ENCODE measurements at places on chromosomes 16 and 17.

DNA sequence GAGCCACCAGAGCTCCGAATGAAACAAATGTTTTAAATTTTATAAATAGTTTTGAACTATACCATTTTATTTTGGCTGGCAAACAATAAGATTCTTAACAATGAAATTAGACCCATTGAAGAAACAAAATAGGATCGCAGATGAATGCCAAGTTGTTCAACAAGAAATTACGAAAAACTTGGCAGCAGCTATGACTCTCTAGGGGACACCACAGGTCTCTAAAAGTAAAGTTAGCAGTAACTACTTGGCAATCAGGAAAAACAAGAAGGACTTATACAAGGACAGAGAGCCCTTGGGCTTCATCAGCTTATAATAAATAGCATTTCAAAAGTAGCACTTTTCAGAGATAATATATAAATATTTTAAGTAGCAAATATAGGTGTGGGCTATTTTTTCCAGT lies 603.8 kb upstream of the PSMD7 start:
- no peak for DNase-seq

- DNase-seq, result no peak
Measured at GRCh38 chr16:48491517-48491916, 106.3 kb upstream of the SIAH1 start.

- no peak for DNase-seq
Measured at GRCh38 chr16:16120044-16120381, 103.3 kb downstream of the ABCC6 start.

DNA sequence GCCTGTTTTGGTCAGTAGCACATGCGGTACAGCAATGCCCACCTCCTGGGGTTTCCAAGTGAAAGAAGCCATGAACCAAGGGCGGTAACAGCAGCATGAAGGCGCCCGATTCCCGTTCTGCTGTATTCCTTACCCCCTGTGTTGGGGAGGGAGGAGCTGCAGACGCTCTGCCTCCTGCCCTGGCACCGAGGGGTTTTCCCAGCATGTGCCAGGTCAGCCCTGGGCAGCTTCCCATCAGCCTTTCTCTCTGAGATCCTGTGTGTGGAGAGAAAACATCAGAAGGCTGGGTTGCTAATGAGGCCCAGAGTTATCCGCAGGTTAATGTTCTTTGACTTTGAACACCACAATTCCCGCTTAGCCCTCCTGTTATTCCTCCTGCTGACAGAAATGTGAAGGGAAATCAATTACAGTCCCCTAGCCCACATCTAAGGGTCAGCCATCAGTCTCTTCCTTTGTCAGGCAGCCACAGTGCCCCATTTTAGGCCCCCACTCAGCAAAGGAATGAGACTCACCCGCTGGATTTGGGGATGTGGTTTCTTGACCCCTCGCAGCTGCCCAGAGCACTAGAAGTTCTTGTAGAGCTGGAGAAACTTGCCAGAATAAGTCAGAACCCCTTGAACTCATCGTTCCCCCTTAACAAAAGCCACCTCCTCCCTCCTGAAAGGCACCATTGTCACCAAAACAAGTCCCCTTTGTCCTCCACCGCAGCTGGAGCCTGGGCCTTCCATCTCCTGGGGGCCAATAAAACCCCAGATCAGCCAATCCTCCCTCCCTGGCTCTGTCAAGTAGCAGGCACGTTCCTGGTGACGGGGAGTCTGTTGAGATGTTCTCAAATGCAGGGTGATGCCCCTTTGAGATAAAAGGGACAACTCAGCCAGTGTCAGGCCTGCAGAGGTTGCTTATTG lies 168.5 kb downstream of the KATNIP start:
- no peak for DNase-seq

- peak; percentile 52 for DNase-seq
Measured at GRCh38 chr17:6597727-6598126, 41.4 kb upstream of the PITPNM3 start.

GRCh38 chr17:71392715-71393567 lies 727.9 kb upstream of the SOX9 start:
- DNase-seq, result no peak

DNA sequence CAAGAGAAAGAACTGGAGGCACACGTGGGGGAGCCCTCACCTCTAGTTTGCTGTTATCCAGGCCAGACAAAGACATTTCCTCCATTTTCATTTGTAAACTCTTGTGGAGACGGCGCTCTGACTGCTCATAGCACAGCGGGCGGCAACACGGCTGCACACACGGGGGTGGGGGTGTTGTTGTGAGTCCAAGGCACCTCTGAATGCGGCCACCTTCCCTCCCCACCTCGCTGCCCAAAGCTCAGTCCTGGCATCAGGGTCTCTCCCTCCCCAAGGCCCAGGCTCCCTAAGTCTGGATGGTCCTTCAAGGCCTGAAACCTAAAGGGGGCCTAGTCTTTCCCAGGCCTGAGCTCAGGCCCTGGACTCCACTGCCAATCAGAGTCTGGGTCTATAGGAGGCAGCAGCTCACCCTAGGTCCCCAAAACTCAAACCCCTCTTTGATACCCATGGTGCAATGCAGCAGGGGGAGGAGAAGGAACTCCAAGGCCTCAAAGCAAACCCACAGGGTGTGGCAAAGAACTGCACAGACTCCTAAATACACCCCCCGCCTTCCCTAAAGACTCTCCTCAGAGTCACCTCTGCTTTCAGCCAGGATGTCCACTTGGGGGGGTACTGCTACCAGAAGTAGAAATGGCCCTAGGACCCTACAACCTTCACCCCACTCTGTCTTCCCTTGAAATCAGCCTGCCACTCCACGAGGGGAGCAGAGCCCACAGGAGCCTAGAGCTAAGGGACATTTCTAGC lies 1.5 kb downstream of the ATXN7L3 start:
- peak; percentile 51 for DNase-seq

GRCh38 chr16:85615852-85616606 lies 2.9 kb downstream of the GSE1 start:
- peak; percentile 40 for DNase-seq

DNA sequence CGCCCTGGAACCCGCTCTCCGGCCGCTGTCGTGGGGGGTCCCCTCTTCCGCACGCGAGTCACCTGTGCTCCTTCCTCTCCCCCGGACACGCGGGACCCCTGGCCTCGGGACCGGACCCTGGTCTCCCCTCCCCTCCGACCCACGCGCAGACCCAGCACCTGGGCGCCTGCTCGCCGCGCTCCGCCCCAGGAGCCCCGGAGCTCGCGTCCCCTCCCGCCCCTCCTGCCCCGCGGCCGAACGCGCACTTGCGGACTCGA lies 762 bp downstream of the RAB40B start:
- no peak for DNase-seq

DNA sequence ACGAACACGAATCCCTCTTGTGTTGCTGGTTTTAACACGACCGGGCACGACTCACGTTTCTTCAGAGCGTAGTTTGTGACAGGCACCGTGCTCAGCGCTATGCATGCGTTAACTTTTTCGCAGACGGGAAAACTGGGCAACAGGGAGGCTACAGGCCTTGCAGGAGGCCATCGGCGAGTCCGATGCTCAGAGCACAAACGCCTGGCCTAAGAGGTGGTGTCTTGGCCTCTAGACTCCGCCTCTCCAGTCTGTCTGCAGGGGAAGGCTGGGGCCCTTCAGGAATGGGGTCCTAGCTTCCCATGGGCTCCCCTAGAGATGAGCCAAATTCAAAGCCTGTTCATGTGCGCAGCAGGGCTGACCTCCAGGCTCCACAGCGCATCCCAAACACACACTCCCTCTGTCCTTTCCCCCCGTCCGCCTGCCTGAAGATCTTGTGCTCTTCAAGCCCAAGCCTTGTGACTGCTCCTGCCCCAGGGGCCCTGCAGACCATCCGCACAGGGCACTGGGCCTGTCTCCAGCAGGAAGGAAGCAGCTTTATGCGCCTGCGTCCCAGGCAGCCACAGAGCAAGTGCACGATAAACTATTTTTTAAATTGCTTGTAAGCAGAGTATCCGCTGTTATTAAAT lies 3.1 kb downstream of the CLCN7 start:
- DNase-seq, result no peak
